ENCODE measurements at places on chromosomes 4 and X. TPM values are rescaled to one million over a fixed set of nuclear protein-coding genes. Genes with fewer than 3 reads are reported as not detected.

The ARX gene
- 0.58 TPM for total RNA-seq

The TKTL2 gene
- total RNA-seq = not detected

The TGIF2LX gene
- total RNA-seq = not detected

The CCNG2 gene
- total RNA-seq = 6.8 TPM

The NDST4 gene
- not detected for total RNA-seq

The PPP1R2C gene
- not detected for total RNA-seq

The TLL1 gene
- 0.15 TPM for total RNA-seq

The SATL1 gene
- total RNA-seq = not detected

The LGI2 gene
- 0.11 TPM for total RNA-seq

Measured in A549 treated with CORT108297 at 1 μM for 4 hours (cell line).